ENCODE measurements at places on chromosomes 16 and 17. TPM values are rescaled to one million over a fixed set of nuclear protein-coding genes. Genes with fewer than 3 reads are reported as not detected.

DNA sequence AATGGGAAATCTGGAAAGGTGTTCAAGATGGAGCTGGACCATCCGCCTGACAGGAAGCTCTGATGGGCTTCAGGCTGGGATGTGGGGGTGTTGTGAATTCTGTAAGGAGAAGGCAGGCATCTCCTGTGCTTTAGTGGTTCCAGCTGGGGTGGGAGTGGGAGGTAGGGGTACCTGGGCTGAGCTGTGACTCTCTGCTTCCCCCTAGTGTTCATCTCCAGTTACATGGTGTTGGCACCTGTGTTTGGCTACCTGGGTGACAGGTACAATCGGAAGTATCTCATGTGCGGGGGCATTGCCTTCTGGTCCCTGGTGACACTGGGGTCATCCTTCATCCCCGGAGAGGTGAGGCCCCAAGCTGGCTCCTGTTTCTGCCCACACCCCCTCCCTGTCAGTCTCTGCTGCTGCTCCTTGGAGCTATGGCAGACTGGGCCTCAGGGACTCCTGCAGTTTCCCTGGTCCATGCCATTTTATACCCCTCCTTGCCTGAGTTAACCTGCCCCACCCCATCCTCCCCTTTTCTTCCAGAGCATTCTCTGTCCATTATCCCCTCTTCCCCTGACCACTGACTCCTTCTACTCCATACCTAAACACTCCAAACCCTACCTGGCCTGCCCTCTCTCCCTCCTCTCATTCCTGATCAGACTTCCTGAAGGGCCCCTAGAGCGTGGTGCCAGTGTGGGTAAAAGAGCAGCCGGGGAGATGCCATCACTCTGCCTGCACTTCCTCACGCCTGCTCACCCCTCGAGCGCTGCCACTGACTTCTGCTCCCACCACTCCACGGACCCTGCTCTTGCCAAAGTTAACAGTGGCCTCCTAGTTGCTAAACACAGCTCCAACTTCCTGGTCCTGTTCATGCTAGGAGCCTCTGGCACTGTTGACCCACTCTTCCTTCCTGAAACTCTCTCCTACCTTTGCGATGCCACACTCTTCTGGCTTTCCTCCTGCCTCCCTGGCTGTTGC lies 3.4 kb downstream of the SPNS1 start:
- DNase-seq = peak; percentile 21
- peaks cover 6% of the 10 kb centered on the region for H3K36me3 ChIP-seq
- no peak overlapping the region for H3K4me3 ChIP-seq
- H3K27me3 ChIP-seq = no peaks in the 10 kb centered on the region
- H3K4me1 ChIP-seq = no peaks in the 10 kb centered on the region

- H3K4me3 ChIP-seq = no peak overlapping the region
- no peaks in the 10 kb centered on the region for H3K36me3 ChIP-seq
- H3K27ac ChIP-seq = no peak overlapping the region
- H3K27me3 ChIP-seq = no peaks in the 10 kb centered on the region
- peak; percentile 69 for DNase-seq
Observed at GRCh38 chr17:17533901-17534441, 37.8 kb upstream of the RASD1 start.

LPO gene
- total RNA-seq = not detected

GRN gene
- total RNA-seq = 465 TPM

FZD2 gene
- total RNA-seq = 11.6 TPM

GRCh38 chr16:15506441-15506840 lies 72.1 kb downstream of the BMERB1 start:
- H3K27me3 ChIP-seq = no peaks in the 10 kb centered on the region
- DNase-seq = no peak
- peaks cover 9% of the 10 kb centered on the region for H3K4me1 ChIP-seq
- no peak overlapping the region for H3K4me3 ChIP-seq
- no peaks in the 10 kb centered on the region for H3K36me3 ChIP-seq

DNA sequence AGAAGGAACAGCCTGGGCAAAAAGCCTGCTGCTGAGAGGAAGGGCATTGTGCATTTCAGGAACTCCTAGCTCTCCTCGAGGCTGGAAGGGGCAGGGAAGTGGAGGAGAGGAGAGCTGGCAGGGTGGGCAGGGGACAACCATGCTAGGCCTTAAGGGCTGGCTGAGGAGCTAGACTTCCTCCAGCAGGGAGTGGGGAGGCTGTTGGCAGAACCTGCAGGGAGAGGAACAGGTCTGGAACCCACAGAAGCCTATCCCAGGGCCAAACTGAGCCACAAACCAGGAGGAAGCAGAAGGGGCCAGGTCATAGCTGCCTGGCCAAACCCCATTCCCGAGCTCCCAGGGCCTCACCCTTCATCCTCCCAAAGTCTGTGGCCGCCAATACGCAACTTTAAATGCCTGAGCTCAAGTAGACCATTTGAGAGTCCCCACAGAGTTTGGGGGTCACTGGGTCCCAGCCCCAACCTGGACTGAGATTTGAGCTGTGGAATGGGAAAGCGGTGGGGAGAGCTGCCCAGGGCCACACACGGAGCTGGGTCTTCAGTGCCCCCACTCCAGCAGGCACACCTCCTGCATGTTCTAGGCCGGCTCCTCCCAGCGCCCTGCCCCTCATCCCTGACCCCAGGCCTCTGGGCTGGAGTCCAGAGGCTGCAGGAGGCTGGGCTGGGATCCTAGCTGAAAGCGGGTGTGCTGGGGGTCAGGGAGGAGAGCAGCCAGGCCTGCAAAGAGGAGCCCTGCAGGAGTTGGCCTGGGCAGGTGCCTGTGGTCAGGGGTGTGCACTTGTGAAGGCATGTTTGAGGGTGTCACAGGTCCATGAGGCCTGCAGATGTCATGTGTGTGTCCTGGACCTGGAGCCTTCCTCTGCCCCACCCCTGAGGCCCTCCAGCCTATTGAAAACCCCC lies 4.5 kb downstream of the CDH5 start:
- H3K4me3 ChIP-seq = no peak overlapping the region
- no peaks in the 10 kb centered on the region for H3K4me1 ChIP-seq
- H3K27me3 ChIP-seq = no peaks in the 10 kb centered on the region
- no peaks in the 10 kb centered on the region for H3K36me3 ChIP-seq

ATAD5 gene
- 4.2 TPM for total RNA-seq

- H3K4me3 ChIP-seq = no peak overlapping the region
- no peaks in the 10 kb centered on the region for H3K27me3 ChIP-seq
- peaks cover 27% of the 10 kb centered on the region for H3K4me1 ChIP-seq
- DNase-seq = peak; percentile 66
- H3K36me3 ChIP-seq = no peaks in the 10 kb centered on the region
Observed at GRCh38 chr17:48520631-48521079, 10.2 kb downstream of the HOXB1 start.

KRTAP9-4 gene
- not detected for total RNA-seq

GRCh38 chr16:81855552-81856153 lies 76.6 kb downstream of the PLCG2 start:
- H3K27me3 ChIP-seq = no peaks in the 10 kb centered on the region
- no peak overlapping the region for H3K27ac ChIP-seq
- no peaks in the 10 kb centered on the region for H3K4me1 ChIP-seq

- DNase-seq = peak; percentile 60
- peaks cover 10% of the 10 kb centered on the region for H3K4me1 ChIP-seq
- no peaks in the 10 kb centered on the region for H3K36me3 ChIP-seq
Observed at GRCh38 chr17:41118721-41119120, 548 bp upstream of the KRTAP4-11 start.

CA4 gene
- total RNA-seq = not detected

DNA sequence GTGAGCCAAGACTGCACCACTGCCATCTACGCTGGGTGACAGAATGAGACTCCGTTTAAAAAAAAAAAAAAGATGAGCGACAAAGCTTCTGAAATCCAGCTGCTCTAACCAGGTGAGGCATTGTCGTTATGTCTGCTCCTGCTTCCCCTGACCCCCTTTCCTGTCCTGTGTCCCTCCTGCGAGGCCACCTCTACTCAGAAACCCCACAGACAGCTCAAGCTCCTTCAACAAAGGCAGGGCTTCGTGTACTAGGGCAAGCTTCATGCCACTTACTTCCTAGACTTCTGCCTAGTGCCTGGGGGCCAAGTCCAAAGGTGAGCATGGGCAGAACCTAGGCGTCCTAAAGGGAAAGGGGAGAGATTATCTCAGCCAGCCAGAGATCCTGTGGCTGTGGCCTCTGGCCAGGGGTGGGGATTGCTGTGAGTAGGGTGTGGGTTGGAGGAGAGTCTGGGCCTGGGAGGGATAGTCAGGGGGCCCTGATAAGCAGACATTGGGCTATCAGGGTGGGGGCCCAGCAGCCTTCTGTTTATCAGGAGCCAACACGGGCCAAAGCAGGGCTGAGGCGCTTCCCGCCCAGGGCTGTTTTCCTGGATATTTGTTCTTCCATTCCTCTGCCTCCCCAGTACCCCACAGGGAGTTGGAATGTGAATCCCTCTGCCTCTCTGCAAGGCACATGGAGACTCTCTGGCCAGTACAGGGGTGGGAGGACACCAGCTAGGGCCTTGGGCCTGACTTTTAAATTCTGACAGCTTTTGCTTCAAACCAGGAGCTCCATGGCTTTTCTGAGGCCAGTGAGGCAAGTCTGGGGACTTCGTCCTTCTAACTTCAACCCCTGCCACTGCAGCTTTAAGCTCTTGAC lies 10.4 kb downstream of the ERAL1 start:
- no peak overlapping the region for H3K4me3 ChIP-seq
- DNase-seq = no peak
- no peaks in the 10 kb centered on the region for H3K27me3 ChIP-seq
- no peaks in the 10 kb centered on the region for H3K36me3 ChIP-seq
- H3K27ac ChIP-seq = no peak overlapping the region
- H3K4me1 ChIP-seq = peaks cover 4% of the 10 kb centered on the region

- H3K4me1 ChIP-seq = no peaks in the 10 kb centered on the region
- no peaks in the 10 kb centered on the region for H3K27me3 ChIP-seq
- no peak overlapping the region for H3K4me3 ChIP-seq
- DNase-seq = peak; percentile 2
- no peaks in the 10 kb centered on the region for H3K36me3 ChIP-seq
Observed at GRCh38 chr16:25747160-25747758, 55.5 kb downstream of the HS3ST4 start.

DNA sequence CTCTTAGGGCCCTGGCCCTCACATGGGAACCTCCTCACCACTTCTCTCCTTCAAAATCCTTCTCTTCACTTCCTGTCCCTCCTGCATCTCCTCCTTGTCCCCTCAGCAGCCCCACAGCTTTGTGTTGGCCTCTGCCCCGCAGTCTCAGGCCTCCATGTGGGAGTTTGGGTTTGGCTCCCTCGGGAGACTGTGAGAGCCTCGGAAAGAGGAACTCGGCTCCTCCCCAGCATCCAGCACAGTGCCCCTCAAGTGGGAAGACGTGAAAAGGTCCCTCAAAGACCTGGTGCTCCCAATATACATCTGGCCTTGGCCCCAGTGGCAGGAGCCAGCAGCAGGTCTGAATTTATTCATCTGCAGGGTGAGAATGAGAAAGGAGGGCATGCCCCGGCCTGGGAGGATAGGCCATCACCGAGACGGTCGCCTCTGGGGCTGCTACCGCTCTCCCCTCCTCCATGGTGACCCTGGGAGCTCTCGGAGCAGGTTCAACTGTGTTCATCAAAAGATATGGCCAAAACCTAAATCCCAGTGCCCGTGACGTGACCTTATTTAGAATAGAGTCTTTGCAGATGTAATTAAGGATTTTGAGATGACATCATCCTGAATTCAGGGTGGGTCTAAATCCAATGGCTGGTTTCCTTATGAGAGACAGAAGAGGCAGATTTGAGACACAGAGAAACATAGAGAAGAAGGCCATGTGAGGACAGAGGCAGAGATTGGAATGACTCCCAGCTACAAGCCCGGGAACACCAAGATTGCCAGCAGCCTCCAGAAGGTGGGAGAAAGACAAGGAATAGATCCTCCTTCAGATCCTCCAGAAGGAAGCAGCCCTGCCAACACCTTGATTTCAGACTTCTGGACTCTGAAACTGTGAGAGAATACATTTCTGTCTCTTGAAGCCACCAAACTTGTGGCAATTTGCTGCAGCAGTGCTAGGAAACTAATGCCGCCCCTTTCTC lies 135.1 kb downstream of the MRM1 start:
- H3K27me3 ChIP-seq = peaks cover 4% of the 10 kb centered on the region
- DNase-seq = no peak
- no peak overlapping the region for H3K4me3 ChIP-seq
- H3K36me3 ChIP-seq = no peaks in the 10 kb centered on the region
- H3K27ac ChIP-seq = no peak overlapping the region
- no peaks in the 10 kb centered on the region for H3K4me1 ChIP-seq

DNA sequence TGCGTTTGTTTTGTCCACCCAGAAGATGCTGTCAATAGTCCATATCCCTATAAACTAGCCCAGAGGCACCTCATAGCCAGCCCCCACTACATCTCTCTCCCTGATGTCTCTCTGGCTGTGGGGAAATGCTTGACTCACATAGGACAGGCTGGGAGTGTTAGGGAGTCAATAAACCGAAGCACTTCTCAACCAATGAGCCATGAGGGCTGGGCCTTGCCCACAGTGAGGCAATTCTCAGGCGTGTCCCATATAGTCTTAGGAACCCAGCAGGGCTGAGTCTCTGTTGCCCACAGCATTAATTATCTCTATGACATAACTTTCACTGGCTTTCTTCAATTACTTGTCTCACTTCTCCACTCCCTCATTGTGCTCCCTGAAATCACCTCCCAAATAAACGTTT lies 387.3 kb upstream of the CDH11 start:
- no peaks in the 10 kb centered on the region for H3K4me1 ChIP-seq
- H3K27me3 ChIP-seq = no peaks in the 10 kb centered on the region
- no peak overlapping the region for H3K27ac ChIP-seq
- H3K36me3 ChIP-seq = no peaks in the 10 kb centered on the region
- H3K4me3 ChIP-seq = no peak overlapping the region

ABAT gene
- total RNA-seq = 0.95 TPM

POLG2 gene
- total RNA-seq = 37.7 TPM

DNA sequence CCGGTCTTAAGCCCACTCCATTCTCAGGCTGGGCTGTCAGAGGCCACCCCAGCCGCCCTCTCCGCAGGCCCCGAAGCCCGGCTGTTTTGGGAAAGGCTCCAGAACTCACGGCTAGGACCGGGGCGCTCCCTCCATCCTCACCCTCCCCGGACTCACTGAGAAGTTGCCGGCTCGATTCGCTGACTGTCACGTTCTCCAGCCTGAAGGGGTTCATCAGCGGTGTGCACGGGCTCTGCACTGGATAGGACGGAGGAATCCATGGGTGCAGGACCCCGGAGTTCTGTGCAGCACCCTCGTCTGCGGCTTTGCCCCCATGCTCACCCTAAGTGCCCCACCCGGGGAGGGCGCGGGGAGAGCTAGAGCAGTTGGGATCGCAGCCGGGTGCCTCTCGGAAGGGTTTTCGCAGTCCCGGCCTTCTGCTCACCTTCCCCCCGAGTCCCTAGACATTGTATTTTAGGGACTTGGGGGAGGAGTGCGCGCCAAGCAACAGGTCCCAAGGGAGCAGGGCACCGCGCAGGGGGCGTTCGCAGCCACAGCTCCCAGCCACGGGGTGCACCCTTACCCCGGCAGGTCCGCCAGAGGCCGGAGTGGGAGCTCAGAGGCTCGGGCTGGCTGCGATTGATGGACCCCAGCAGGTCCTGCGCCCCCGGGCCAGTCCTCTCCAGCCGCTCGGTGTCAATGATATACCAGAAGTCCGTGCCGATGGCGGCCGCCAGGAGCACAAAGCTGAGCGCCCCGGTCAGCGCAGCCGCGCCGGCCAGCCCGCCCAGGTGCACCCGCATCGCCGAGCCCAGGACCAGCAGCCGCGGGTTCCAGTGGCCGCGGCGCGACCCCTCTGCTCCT lies 1.0 kb downstream of the TMEM114 start:
- H3K4me1 ChIP-seq = no peaks in the 10 kb centered on the region
- DNase-seq = no peak
- no peaks in the 10 kb centered on the region for H3K36me3 ChIP-seq

MT2A gene
- 683 TPM for total RNA-seq

KRT33A gene
- total RNA-seq = not detected

SLC9A5 gene
- total RNA-seq = 1.1 TPM
